ENCODE measurements at places on chromosomes 4 and X.

- no peak for DNase-seq
These were observed 64.4 kb downstream of the DLG3 start for GRCh38 chrX:70509078-70509477.

DNA sequence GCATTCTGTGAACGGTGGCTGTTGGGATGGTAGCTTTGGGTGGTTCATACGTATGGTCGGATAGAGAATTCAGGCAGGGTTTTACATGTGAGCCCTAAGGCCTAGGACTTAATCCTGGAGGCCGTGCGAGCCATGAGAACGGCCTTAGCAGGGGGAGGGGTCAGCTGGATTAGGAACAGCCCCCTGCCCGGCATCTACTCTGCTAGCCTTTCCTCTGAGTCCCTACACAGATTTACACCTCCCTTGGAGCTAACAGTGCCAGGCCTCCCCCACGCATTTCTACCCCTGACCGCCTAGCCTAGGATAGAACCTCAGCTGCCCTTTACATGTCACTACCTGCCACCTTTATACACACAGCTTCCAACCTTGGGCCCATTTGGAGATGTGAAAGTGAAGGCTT, 7.1 kb downstream of the PRAF2 start:
- DNase-seq = no peak

DNA sequence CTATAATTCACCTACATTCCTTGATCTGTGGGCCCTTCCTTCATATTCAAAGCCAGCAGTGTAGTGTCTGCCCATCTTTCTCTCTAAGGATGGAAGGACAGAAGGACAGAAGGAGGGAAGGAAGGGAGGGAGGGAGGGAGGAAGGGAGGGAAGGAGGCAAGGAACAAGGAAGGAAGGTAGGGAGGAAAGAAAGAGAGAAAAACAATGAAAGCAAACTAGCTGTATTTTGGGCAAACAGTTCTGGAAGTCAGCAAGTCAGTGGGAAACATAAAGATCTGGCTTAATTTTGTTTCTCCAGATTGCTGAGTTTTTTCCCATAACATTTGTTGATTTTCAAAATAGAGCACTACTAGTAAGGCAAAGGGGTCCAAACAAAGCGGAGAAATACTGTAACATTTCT, 555.2 kb upstream of the EPHA5 start:
- DNase-seq = no peak

GRCh38 chrX:20320461-20321159, 53.9 kb upstream of the RPS6KA3 start:
- peak; percentile 66 for DNase-seq
